ENCODE measurements at places on chromosomes 6 and 20.
A peak's percentile ranks its signal among the peaks of the same experiment; 100 is the strongest.

DNA sequence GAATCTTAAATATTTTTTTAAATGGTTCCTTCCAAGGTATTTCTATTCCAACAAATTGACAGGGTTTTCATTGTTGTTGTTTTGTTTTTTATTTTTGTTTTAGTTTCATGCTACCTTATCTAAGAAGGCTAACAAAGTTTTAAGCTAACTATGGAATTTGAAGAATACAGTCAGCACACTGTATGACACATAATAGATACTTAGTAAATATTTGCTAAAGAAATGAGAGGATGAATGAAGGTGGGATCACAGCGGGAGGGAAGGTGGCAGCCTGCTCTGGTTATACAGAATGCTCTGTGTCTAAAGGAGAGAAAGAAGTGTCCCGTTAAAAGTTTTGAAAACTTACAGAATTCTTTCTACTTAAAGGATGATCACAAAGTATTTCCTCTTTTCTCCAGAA is 43.7 kb upstream of the DST start:
- DNase-seq = no peak

DNA sequence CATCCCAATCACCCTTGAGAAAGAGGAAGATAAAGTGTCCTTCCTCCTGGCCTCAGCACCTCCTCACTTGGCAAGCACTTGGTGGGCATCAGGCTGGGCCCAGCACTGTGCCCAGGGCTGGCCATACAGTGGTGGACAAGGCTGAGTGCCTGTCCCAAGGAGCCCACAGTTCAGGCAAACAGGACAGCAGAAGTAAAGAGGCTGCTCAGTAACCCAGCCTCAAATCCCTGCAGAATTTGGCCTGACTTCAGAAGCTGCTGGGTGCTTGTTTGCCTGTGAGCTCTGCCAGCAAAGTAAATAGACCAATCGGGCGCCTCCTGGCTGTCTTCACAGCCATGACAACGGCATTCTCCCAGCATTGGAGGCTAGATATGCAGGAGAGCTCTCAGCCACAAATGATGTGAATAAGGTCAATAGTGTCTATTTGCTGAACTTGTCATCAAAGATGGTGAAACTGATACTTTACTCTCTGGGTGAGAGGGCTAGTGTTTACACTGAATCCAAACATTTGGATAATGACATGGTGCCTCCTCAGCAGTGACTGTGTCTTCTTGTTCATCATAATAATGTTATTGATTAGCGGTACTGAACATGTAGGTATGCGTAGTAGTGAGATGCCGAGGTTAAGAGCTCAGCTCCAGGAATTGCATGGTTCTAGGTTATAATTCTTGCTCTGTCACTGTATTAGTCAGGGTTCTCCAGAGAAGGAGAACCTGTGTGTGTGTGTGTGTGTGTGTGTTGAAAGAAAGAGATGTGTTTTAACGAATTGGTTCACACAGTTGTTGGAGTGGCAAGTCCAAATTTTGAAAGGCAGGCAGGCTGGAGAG is 36.9 kb upstream of the FANCE start:
- peak; percentile 13 for DNase-seq

GRCh38 chr20:23387118-23387443 is 25.1 kb downstream of the GZF1 start:
- no peak for DNase-seq

- DNase-seq = no peak
Observed at GRCh38 chr6:53805725-53806124, 10.9 kb downstream of the LRRC1 start.

- DNase-seq = no peak
Observed at GRCh38 chr20:17708675-17709360, 9.1 kb downstream of the BANF2 start.

Data from NCI-H1417 treated with DMSO at 0.1 percent for 48 hours (cell line).